GM23338 (cell line): ENCODE measurements at places on chromosomes 7 and 10. TPM values are rescaled to one million over a fixed set of nuclear protein-coding genes. Genes with fewer than 3 reads are reported as not detected.

DNA sequence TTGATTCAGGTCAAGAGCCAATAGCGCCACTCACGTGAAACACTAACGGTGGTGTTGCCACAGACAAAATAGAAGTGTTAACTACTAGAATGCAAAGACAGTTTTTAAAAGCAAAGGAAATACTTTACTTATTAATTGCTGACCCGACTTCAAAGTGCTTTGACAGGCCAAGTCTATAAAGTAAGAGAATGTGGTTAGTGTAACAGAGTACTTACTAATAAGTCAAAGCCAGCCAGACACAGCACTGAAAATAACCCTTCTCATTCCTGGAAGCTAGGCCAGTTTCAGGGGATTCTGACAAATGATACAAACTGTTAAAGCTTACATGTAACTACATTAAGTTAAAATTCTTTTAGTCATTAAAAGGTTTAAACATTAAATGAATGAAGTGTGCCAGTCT is 50.3 kb downstream of the ENO4 start:
- H3K27me3 ChIP-seq: no peaks in the 10 kb centered on the region
- no peak overlapping the region for H3K4me3 ChIP-seq
- H3K4me1 ChIP-seq: peaks cover under 1% of the 10 kb centered on the region; the same call in 1 of the 2 replicates
- no peak overlapping the region for H3K27ac ChIP-seq
- no peak for DNase-seq

DNA sequence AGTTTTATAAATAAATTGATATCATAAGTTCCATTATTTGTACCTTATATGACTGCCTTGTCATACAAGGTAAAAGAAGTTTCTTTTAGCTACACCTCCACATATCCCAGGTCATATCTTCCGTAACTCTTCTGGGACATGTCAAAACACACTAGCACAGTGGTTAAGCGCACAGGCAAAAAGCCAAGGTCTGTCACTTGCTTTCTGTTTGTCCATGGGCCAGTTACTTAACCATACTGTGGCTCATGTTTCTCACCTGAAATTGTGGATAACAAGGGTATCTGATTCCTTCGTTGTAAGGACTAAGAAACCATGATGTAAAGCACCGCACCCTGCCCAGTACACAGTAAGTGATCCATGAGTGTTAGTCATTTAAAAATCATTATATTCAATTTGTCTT is 56.2 kb downstream of the SEMA3D start:
- H3K36me3 ChIP-seq: no peaks in the 10 kb centered on the region
- no peaks in the 10 kb centered on the region for H3K27me3 ChIP-seq
- DNase-seq: no peak
- H3K4me1 ChIP-seq: no peaks in the 10 kb centered on the region; the same call in 1 of the 2 replicates

GNAT3 gene
- not detected in 2 replicates for polyA plus RNA-seq

CLRN3 gene
- polyA plus RNA-seq: not detected in 2 replicates

CDC14C gene
- not detected in 2 replicates for polyA plus RNA-seq

UROS gene
- 39.0 and 41.3 TPM in 2 replicates for polyA plus RNA-seq
